Activated CD8-positive, alpha-beta T cell treated with anti-CD3 and anti-CD28 coated beads for 36 hours (primary cell): ENCODE measurements at places on chromosomes 5 and 9. TPM values are rescaled to one million over a fixed set of nuclear protein-coding genes. Genes with fewer than 3 reads are reported as not detected.

- peaks cover 18% of the 10 kb centered on the region for H3K4me1 ChIP-seq
- H3K27me3 ChIP-seq = no peaks in the 10 kb centered on the region
- H3K36me3 ChIP-seq = no peaks in the 10 kb centered on the region
- DNase-seq = peak; percentile 5
- no peak overlapping the region for H3K27ac ChIP-seq
Observed at GRCh38 chr9:122572456-122572855, 10.7 kb downstream of the OR1L8 start.

GRCh38 chr5:177162379-177162778 lies 28.8 kb downstream of the NSD1 start:
- H3K4me3 ChIP-seq = no peak overlapping the region
- DNase-seq = no peak
- H3K27ac ChIP-seq = no peak overlapping the region
- H3K36me3 ChIP-seq = peaks cover 16% of the 10 kb centered on the region

Gene CTXN3
- not detected for total RNA-seq

Gene TIMD4
- total RNA-seq = 1.2 TPM

DNA sequence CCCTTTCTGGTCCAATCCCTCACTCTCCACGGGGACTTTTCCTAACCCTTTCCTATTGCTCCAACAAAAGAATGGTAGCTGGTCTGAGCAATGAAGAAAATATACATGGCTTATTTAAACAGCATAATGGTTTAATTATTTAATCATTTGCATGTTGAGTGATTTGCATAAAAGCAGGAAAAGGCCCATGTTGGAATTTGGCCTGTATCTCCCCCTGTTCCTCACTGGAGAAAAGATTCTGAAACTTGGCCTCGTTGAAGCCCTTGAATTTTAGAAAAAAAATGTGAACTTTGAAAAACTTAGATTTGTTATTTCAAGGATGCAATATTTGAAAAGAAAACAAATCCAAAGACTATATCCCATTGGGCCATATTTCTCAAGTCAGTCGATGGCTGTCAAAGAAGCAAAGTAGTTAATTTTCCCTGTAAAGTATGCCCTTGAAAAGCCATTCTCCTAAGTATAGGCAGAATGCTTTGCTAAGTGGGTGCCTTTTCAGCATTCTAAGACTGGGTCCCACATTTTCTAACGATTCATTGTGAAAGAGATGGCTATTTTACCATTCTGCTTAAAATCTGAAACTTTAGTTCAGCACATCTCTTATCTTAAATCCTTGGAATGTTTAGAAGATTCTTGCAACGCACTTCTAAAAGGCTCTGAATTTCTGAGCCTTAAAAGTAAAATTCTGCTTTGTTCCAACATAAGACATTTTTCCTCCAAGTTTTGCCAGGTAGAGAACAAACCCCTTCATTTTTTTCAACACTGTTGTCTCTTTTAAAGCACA lies 428.8 kb downstream of the ARHGEF28 start:
- peaks cover 1% of the 10 kb centered on the region for H3K27me3 ChIP-seq
- no peaks in the 10 kb centered on the region for H3K4me1 ChIP-seq
- no peak overlapping the region for H3K27ac ChIP-seq
- no peaks in the 10 kb centered on the region for H3K36me3 ChIP-seq
- no peak overlapping the region for H3K4me3 ChIP-seq

- H3K27ac ChIP-seq = no peak overlapping the region
- no peak for DNase-seq
- H3K4me3 ChIP-seq = no peak overlapping the region
- no peaks in the 10 kb centered on the region for H3K4me1 ChIP-seq
Observed at GRCh38 chr5:38724301-38725030, 121.3 kb upstream of the OSMR start.

- no peak overlapping the region for H3K4me3 ChIP-seq
- peaks cover 19% of the 10 kb centered on the region for H3K27me3 ChIP-seq
- no peaks in the 10 kb centered on the region for H3K4me1 ChIP-seq
- no peak for DNase-seq
Observed at GRCh38 chr9:134641990-134642384, 384 bp downstream of the COL5A1 start.

Gene ORM1
- total RNA-seq = not detected

GRCh38 chr5:159220206-159220605 lies 10.9 kb upstream of the RNF145 start:
- DNase-seq = no peak
- no peaks in the 10 kb centered on the region for H3K27me3 ChIP-seq
- no peak overlapping the region for H3K4me3 ChIP-seq
- H3K27ac ChIP-seq = no peak overlapping the region
- peaks cover 6% of the 10 kb centered on the region for H3K4me1 ChIP-seq

- no peaks in the 10 kb centered on the region for H3K36me3 ChIP-seq
- no peak overlapping the region for H3K27ac ChIP-seq
- no peak overlapping the region for H3K4me3 ChIP-seq
- H3K27me3 ChIP-seq = no peaks in the 10 kb centered on the region
- no peak for DNase-seq
- H3K4me1 ChIP-seq = no peaks in the 10 kb centered on the region
Observed at GRCh38 chr9:75176037-75176436, 87.7 kb downstream of the OSTF1 start.

DNA sequence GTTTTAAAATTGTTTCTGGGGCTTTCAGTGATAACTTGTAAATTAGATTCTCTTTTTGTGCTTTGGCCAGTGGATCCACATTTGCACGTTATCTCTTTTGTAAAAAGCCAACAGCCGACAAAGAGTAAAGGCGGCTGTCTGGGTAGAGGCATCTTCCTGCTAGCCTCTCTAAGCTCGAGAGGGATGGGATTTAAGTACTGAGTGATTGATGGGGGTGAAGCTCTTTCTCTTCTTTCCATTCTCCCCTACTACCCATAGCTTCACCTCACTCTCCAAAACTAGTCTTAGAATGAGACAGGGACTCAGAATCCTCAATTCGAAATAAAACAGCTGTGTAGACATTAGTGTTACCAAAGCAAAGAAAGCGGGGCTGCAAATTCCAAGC lies 3.4 kb downstream of the PBX3 start:
- H3K36me3 ChIP-seq = peaks cover 13% of the 10 kb centered on the region

Gene MBLAC2
- total RNA-seq = 4.9 TPM

DNA sequence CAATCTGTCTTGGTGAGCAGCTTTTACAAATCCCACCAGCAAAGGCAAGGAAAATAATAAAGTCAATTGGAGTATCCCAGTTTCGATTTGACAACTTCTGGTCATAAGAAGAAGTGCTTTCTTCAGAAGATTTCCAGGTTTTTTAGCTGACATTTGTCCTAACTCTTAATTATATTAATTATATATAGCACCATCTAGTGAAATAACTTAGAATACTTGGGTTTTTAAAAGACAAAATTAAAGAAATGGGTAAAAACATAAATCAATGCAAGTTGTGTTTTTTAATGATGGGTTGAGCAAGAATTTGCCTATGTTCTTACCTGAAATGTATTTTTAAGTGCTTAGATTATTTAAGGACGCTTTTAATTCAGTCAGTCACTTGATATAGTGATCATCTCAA lies 421.8 kb downstream of the ACTL7B start:
- no peaks in the 10 kb centered on the region for H3K4me1 ChIP-seq
- H3K27ac ChIP-seq = no peak overlapping the region
- no peaks in the 10 kb centered on the region for H3K36me3 ChIP-seq
- H3K4me3 ChIP-seq = no peak overlapping the region
- H3K27me3 ChIP-seq = no peaks in the 10 kb centered on the region

Gene FOXI1
- total RNA-seq = not detected

Gene RASEF
- total RNA-seq = not detected

Gene TMC1
- total RNA-seq = not detected

DNA sequence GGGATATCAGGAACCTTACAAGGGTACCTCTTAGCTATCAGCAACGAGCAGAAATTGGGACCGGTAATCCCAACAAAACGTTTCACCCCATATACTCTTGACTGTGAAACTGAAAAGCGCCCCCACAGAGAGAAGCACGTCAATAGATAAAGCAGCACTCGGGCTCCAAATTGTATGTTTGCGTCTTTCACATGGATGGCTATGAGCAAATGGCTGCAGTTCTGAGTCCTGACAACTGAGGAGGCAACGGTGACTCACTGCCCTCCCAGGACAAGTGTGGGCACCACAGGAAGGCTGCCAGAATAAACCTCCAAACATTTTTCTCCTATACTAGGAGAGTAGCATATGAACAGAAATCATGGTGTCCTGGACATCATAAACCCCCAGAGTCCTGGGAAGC lies 36.6 kb downstream of the SEMA4D start:
- H3K4me3 ChIP-seq = peak overlapping the region; percentile 22
- peak overlapping the region; percentile 95 for H3K27ac ChIP-seq
- H3K4me1 ChIP-seq = peaks cover 94% of the 10 kb centered on the region
- DNase-seq = peak; percentile 75

Gene C5orf58
- not detected for total RNA-seq

DNA sequence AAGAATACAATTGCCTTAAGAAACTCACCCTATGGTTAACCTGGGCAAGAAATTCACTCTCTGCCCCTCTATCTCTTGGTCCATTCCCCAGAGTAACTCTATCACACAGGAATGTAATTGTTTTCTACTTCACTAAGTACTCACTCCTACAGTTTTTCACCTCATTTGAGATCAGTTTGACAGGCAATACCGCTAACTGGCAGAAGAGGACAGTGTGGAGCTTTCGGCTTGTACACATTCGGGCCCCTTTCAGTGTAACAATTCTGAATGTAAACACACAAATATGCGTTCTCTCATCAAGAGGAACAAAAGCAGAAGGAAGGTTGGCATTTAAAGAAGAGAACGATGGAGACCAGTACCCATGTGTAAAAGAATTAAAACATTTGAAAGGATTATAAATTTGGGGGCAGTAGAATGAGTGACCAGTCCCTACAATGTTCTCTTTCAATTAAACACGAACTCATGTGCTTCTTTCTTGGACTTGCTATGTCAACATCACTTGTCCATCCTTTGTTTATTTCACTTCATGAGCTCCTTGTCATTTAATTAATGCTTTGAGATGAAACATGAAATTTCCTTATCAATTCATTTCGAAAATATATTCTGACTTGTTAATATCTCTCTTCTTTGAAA lies 188.5 kb upstream of the GRAMD2B start:
- H3K36me3 ChIP-seq = no peaks in the 10 kb centered on the region
- H3K27ac ChIP-seq = no peak overlapping the region
- no peaks in the 10 kb centered on the region for H3K27me3 ChIP-seq
- peak; percentile 3 for DNase-seq
- H3K4me3 ChIP-seq = no peak overlapping the region

- H3K36me3 ChIP-seq = peaks cover 4% of the 10 kb centered on the region
- DNase-seq = no peak
- H3K27ac ChIP-seq = no peak overlapping the region
- H3K27me3 ChIP-seq = no peaks in the 10 kb centered on the region
Observed at GRCh38 chr5:14851050-14851419, 20.5 kb downstream of the ANKH start.

- H3K27ac ChIP-seq = no peak overlapping the region
- peaks cover 30% of the 10 kb centered on the region for H3K27me3 ChIP-seq
- DNase-seq = no peak
- no peaks in the 10 kb centered on the region for H3K36me3 ChIP-seq
- H3K4me1 ChIP-seq = peaks cover 4% of the 10 kb centered on the region
- no peak overlapping the region for H3K4me3 ChIP-seq
Observed at GRCh38 chr5:178992291-178992895, 2.7 kb downstream of the GRM6 start.

Gene ENHO
- total RNA-seq = not detected

DNA sequence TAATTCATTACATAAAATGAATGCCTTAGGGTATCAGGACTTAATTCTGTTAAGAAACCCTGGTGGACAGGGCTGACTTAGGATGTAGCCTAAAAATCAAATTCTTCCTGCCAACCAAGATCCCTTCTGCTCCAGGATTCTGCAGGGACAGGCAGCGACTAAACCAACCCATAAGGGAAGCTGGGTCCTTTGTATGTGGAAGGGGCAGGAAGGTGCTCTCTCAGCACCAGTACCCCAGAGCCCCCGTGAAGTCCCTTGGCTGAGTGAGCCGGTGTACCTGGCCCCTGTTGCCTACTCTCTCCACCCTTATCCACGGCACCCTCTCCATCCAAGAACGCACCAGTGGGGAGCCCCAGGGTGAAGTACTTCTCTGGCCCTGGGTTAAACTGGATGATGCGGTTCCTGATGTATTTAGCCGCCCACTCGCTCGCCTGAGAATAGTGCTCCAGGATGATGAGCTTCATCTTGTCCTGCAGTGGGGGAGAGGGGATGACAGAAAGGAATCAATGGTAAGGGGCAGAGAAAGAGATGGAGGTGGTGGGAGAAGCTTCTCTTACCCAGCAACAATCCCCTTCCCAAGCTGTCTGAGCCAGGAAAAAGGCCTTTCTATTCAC lies 1.1 kb downstream of the GNPDA1 start:
- no peaks in the 10 kb centered on the region for H3K27me3 ChIP-seq
- H3K4me1 ChIP-seq = peaks cover 80% of the 10 kb centered on the region
- peak overlapping the region; percentile 91 for H3K27ac ChIP-seq
- DNase-seq = no peak

Gene PNPLA7
- 5.0 TPM for total RNA-seq

Gene MORN5
- total RNA-seq = not detected

Gene CCL27
- total RNA-seq = not detected

GRCh38 chr9:121634329-121635261 lies 16.8 kb upstream of the DAB2IP start:
- H3K27ac ChIP-seq = peak overlapping the region; percentile 32
- H3K36me3 ChIP-seq = no peaks in the 10 kb centered on the region
- peak overlapping the region; percentile 7 for H3K4me3 ChIP-seq
- peaks cover 8% of the 10 kb centered on the region for H3K4me1 ChIP-seq
- no peaks in the 10 kb centered on the region for H3K27me3 ChIP-seq
- DNase-seq = peak; percentile 75

DNA sequence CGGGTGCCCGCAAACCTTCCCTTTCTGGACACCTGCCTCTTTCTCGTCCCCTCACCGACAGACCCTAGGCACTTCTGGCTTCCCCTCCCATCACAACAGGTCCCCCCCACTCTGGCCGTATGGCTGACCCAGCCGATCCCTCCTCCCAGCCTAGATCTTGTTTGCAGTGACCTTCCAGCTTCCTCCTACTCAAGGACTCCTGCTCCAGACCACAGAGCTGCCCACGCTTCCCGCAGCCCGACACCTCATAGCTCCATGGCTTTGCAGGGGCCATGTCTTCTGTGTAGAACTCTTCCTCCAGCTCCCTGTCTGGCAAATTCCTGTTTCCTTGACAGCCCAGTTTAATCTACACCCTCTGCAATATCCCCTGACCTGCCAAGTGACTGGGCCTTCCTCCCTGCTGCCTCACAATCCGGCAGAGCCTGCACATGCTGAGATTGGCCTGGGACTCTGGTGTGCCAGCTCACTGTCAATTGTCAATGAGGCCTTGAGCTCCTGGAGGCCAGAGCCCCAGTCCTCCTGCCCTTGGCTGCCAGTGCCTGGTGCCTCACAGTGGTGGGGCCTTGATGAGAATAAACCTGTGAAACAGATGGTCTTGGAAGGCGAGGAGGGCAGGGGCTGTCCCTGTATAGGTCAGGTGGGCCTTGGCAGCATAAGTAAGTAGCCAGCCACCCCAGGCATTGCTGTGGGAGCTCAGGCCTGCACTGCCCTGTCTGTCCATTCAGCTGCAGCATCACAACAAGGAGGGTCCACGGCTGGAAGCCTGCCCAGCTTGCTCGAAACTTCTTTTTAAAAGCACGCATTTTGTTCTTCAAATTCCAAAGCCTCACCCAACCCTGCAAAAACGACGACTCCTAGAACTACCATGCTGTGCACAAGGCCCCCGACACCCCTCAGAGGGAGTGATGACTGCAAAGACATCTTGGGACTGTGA lies 50.5 kb downstream of the GADD45G start:
- DNase-seq = no peak
- H3K4me1 ChIP-seq = peaks cover 24% of the 10 kb centered on the region
- no peak overlapping the region for H3K27ac ChIP-seq

Gene PCAT7
- not detected for total RNA-seq

- DNase-seq = no peak
- no peaks in the 10 kb centered on the region for H3K4me1 ChIP-seq
- no peak overlapping the region for H3K4me3 ChIP-seq
Observed at GRCh38 chr9:105281926-105282325, 37.5 kb downstream of the SLC44A1 start.

Gene CDKN2B
- total RNA-seq = not detected
